ENCODE measurements at places on chromosomes 13 and 19.

DNA sequence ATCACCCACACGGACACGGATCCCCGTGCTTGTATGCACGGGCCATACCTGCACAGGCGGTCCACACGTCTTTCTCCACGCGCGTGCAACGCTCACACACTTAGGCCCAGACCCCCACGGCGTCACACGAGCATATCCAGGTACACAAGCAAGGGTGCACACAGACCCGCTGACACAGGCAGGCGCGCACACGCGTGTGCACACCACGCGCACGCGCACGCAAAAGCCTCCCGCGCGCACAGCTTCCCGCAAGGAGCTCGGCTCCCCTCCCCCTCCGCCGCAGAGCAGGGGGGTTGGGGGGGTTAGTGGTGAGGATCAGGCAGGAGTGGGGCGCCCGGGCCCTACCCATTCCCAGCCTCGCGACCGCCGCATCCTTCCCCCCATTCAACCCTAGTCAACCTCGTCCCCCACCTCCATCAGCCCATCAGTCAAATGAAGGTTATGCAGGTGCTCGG, 407 bp downstream of the RAB3A start:
- DNase-seq, result peak; percentile 55

DNA sequence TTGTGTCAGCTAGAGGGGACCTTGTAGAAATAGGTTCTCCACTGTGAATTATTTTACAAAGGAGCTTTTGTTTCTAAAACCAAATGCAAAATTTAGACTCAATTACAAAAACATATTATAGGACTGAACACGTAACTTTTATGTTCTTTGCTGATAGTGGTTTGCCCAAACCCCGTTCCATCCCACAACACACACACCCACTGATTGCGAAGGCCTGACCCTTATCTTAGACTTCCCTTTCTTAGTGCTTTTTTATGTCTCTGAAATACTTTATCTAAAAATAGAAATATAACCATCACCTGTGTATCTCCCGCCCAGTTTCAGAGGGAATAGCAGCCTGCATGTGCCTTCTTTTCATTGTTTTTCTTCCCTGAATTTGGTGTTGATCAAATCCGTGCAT, 13.0 kb downstream of the CCNA1 start:
- no peak for DNase-seq

GRCh38 chr13:30705680-30706079, 29.7 kb upstream of the ALOX5AP start:
- no peak for DNase-seq

DNA sequence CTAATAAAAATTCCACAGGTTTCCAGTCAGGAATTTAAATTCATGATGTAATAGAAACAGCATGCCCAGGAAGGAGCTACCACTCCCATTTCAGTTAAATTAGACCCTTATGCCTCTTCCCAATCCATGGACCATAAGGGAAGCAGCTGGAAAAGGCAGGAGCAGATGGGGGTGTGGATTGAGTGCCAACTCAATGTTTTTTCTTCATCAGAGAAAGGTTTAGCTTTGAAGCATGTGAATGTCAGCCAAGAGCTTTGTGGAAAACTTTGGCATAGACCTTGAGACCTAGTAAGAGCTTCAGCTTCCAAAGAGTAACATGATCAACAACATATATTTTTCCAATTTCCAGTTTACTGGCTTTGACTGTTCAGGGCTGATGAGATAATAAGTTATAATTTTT, 2139.9 kb downstream of the PCDH9 start:
- no peak for DNase-seq

DNA sequence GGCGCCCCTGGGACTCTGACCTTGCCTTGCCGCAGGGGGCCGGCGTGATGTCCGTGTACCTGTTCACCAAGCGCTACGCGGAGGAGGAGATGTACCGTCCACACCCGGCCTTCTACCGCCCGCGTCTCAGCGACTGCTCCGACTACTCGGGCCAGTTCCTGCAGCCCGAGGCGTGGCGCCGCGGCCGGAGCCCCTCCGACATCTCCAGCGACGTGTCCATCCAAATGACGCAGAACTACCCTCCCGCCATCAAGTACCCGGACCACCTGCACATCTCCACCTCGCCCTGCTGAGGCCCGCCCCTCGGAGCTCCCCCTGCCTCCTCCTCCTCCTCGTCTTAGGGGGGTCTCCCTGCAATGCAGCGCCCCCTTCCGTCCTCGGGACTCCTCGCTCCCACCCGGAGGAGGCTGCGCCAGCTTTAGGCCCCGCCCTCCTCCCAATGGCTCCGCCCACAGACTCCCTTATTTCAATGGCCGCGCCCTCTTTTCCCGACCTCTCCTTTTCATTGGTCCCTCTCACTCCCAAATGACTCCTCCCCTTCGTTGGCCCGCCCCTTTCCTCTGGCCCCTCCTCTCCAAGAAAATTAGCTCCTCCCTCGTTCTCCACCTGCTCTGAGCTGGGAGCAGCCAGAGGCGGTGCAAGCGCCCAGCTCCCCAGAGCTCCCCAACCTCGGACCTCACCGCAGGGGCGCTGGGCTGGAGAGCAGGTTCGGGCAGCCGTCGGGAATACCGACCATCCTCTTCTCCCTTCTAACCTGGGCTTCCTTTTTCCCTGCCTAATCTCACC, 20.5 kb upstream of the CACNG8 start:
- no peak for DNase-seq

- no peak for DNase-seq
Observed at GRCh38 chr19:54470991-54471782, 1.9 kb downstream of the CDC42EP5 start.
